ENCODE measurements at places on chromosomes 16 and 17. TPM values are rescaled to one million over a fixed set of nuclear protein-coding genes. Genes with fewer than 3 reads are reported as not detected.

The ORC6 gene
- polyA plus RNA-seq = 0.40 TPM

The NPIPA5 gene
- 1.4 TPM for polyA plus RNA-seq

The CARD14 gene
- polyA plus RNA-seq = not detected

The VASN gene
- polyA plus RNA-seq = 0.45 TPM

The DNAAF1 gene
- polyA plus RNA-seq = not detected

The CDR2L gene
- not detected for polyA plus RNA-seq

The ETV4 gene
- polyA plus RNA-seq = not detected

The HOXB7 gene
- not detected for polyA plus RNA-seq
